HEK293T (cell line): ENCODE measurements at places on chromosomes 3 and 15.

DNA sequence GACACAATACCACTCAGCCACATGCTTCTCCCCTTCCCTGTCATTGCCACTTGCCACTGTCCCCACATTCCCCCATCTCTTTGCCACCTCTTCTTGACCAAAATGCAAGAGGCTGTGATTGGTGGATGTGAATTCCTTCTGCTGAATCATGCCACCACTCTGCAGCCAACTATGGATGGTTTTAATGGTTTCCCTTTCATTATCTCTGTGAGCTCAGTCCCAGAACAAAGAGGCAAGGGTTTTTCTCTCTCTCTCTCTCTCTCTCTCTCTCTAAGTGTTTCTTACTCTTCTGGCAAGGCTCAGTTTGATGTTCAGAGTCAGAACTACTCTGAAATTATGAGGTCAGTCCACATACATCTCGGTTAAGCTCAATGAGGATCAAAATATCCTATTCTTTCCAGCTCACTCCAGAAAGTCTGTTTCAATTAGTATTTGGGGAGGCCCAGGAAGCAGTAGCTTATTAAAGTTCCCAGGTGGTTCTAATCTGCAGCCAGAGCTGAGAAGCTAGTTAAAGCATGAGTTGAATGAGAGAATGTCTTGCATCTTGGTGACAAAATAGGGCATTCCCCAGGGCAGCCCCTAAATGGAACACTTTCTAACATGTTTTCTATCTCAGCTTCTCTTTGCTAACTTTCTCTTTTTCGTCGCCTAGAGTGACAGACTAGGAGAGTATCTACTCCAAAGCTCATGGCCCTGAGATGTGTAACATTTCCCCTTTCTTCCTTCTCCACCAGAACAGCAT is 8.5 kb upstream of the ILDR1 start:
- no peak for DNase-seq

GRCh38 chr3:9930804-9931418 is 2.7 kb upstream of the CRELD1 start:
- DNase-seq, result no peak

- DNase-seq, result peak; percentile 9
Measured at GRCh38 chr3:117473981-117474538, 764.5 kb downstream of the TUSC7 start.

DNA sequence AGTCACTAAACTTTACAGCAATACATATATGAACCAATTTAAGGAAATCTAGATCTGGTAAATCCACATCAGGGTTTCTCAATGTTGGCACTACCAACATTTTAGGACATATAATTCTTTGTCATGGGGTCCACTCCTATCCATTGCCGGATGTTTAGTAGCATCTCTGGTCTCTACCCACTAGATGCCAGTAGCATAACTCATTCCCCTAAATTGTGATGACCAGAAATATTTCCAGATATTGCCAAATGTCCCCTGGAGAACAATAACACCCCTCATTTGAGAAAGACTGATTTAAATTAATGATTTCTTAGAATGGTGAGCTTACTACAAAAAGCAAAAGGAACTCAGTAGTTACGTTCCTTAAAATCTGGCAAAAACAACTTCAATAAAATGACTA is 23.1 kb upstream of the ANKRD28 start:
- DNase-seq, result no peak

DNA sequence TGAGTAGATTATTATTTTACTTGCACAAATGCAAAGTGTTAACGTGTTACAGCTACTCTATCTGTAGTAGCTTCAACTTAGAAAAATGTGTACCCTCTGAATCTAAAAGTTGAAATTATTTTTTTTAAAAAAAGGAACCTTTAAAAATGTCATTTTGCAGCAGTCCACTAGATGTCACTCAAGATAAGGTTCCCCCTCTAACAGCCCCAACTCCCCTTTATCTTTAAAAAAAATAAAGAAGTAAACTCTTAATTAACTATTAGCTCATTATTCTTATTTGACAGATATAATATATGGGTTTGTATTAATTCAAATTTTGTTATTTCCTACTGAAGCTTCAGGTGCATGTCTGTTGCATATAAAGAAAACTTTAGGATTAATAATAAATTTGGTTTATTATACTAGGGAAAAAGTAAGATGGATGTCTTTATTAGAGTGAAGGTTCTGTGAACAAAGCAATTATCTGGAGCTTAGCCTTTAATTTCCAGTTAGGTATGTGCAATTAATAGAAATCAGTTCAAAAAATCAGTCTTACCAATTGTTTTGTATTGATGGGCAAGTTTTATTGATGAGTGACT is 288.5 kb downstream of the VGLL3 start:
- peak; percentile 8 for DNase-seq

GRCh38 chr15:43251185-43251870 is 15.4 kb downstream of the TGM5 start:
- DNase-seq, result no peak

GRCh38 chr3:128490915-128491690 is 1.9 kb downstream of the GATA2 start:
- no peak for DNase-seq

GRCh38 chr3:66501483-66502244 is 842 bp upstream of the LRIG1 start:
- DNase-seq, result no peak

GRCh38 chr3:67558426-67558825 is 96.0 kb downstream of the SUCLG2 start:
- DNase-seq, result no peak

DNA sequence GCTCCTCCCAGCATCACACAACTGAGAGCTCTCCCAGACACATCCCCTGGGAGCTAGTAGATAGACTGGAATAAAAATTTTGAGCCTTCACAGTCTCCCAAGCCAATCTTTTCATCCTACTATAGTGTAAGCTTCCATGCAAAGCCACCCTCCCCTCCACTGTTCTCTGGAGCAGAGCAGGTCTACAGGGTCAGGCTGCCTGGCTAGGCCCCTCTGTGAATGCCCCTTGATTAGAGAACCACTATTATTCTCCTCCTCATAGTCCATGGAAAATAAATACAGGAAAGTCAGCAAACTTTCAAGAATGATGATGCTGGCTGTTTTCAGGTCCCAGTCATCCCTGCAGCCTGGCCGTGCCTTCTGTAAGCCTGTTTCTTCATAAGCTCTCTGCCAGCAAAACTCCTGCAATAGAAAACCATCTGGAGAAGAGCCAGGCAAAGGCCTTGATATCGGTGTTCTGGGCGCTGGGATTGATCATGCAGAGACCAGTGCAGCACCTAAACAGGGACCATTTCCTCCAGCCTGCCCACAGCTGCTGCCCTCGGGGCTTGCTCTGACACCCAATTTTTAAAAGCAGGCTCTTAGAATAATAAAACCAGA is 51.7 kb downstream of the CRYGS start:
- DNase-seq, result no peak

GRCh38 chr3:13519006-13519791 is 29.7 kb upstream of the FBLN2 start:
- DNase-seq, result no peak

DNA sequence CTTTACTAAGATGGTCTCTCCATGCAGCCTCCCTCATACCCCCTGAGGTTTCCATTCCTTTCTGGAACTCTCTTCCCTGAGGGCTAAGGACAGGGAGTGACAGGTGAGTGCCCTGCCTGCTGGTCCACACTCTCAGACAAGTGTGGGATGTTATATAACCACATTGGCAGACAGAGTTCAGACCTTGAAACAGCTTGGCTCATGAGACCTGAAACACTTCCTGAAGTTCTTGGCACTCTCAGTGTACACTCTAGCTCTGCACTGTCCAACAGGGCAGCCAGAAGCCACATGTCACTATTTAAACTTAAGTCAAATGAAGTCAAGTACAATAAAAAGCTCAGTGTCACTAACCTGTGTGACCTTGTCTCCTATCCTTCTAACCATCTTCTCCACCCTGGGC is 188.5 kb downstream of the ZNF621 start:
- DNase-seq, result no peak

DNA sequence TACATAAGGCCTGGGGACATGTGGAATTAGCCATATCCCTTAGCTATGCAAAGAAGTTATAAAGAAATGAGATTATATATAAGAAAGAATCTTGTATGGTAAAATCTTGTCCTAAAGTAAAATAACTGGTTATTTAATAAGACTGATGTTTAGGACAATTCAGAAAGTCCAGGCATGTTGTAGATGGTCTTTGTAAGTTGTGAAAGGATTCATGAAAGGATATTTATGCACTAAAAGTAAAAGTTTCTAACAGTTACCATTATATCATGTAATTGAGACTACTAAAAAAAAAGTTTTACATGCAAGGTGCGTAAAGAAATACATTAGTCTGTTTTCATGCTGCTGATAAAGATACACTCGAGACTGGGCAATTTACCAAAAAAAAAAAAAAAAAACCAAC is 146.3 kb downstream of the FMN1 start:
- no peak for DNase-seq

DNA sequence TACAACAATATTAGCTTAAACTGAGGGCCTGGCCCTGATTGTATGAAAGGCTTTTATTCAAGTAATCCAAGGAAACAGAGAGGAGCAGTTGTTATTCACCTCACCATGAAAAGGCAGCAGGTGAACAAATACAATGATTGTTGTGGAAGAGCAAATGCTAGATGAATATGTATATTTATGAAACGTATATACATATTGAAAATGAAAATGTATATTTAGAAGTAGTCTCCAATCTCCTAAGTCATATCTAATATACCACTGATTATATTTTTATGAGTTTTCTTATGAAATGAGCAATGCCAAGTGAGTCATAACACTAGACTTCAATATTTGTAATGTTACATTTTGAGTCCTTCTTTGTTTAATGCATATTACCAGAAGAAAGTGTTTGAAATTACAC is 116.2 kb upstream of the KCNMB2 start:
- no peak for DNase-seq

DNA sequence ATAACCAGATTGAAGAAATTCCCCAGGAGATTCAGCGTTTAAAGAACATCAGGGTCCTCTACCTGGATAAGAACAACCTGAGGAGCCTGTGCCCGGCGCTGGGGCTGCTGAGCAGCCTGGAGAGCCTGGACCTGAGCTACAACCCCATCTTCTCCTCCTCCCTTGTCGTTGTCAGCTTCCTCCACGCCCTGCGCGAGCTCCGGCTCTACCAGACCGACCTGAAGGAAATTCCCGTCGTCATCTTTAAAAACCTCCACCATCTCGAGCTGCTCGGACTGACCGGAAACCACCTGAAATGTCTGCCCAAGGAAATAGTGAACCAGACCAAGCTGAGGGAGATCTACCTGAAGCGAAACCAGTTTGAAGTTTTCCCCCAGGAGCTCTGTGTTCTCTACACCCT is 9.4 kb upstream of the LRRC34 start:
- no peak for DNase-seq

- DNase-seq, result no peak
Measured at GRCh38 chr15:39770748-39771689, 11.6 kb downstream of the FSIP1 start.

DNA sequence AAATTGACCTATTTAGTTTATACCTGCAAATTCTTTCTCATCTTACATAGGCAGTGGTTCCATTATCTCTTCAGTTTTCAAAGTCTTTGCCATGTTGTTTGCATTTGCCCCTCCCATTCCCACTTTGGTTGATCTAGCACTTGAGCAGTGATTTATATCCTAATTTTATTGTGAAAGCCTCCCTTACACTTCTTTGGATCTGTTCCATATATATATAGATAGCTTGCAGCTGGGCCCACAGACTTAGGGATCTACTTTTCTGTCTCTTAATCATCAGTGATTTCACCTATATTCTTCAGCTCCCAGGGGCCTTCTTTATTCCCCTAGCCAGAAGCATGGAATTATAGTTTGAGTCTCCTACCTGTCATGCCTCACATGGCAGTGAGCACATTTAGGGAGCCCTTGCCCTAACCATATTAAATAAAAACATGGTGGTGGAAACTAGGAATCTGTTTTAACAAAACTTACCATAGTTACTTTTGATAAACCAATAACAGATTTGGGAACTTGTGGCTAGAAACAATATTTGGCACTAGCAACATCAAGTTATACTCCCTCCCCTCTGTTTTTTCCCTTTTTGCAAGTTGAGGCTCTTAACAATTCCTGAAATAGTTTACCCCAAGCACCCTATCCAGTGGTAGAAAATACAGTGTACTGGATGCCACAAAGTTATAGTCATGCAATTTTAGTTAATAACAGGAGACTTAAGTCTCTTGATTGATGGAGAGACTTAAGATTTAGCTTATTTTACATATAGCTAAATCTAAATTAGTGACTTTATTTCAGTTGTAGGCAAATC is 41.7 kb downstream of the ARIH1 start:
- DNase-seq, result no peak

DNA sequence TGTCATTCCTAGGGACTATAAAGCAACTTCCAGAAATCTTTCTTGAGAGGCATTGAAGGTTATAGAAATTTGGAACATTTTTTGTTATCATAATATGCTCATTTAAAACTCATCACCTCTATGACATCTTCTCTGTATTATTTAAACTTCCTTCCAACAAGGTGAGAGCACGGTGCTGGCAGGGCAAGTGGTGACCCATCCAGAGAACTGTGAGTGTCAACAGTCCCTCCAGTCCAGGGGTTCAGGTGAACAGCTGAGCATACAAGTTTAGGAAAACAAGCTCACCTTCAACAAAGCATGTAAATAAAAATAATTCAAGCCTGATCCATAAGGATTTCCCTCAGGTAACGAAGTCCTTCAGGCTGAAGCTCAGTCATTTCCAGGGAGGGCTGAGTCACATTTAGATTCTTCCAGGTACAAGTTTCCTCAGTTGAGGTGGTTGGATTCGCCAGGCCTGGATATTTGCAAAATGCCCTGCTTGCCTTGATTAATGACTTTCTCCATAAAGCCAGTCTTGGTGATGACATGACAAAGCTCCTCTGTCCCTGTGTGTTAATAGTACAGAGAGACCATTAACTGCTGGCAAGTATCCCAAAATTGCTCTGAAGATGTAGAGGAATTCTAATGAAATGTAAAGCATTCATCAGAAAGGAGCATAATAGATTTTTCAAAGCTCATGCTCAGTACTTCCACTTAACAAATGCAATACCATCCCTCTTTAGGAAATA is 263.6 kb upstream of the GADL1 start:
- DNase-seq, result no peak

- DNase-seq, result no peak
Measured at GRCh38 chr3:14935592-14936345, 11.6 kb upstream of the NR2C2 start.

DNA sequence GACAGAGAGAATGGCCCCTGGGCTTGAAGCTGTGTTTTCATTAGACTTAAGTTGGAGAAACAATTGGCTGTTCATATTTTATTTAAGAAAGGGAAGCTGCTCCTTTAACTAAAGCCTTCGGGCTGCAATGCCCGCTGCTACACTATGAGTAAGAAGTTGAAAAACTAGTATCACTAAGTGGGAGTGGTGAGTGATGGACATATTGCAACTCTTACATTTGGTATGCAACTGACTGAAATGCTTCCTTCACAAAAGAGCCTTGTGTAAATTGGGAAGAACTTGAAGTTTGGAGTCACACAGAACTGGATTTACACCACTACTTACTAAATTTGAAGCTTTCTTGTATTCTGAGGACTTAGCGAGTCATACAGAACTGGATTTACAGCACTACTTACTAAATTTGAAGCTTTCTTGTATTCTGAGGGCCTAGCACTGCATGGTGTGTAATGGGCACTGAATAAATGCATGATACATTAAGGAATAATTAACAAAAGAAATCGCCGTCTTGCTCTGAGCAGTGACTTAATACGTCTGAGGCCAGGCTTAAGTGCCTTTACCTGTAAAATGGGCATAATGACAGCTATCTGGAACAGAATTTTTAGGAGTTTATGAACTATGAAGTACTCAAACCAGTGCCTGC is 149.5 kb downstream of the RYR3 start:
- no peak for DNase-seq

GRCh38 chr15:68057034-68057433 is 2.9 kb downstream of the PIAS1 start:
- DNase-seq, result no peak

- no peak for DNase-seq
Measured at GRCh38 chr3:30518181-30518864, 88.1 kb upstream of the TGFBR2 start.
